T47D (cell line): ENCODE measurements at places on chromosomes 7 and 10.

- DNase-seq, result no peak
These were observed 19.1 kb downstream of the A1CF start for GRCh38 chr10:50866317-50866716.

DNA sequence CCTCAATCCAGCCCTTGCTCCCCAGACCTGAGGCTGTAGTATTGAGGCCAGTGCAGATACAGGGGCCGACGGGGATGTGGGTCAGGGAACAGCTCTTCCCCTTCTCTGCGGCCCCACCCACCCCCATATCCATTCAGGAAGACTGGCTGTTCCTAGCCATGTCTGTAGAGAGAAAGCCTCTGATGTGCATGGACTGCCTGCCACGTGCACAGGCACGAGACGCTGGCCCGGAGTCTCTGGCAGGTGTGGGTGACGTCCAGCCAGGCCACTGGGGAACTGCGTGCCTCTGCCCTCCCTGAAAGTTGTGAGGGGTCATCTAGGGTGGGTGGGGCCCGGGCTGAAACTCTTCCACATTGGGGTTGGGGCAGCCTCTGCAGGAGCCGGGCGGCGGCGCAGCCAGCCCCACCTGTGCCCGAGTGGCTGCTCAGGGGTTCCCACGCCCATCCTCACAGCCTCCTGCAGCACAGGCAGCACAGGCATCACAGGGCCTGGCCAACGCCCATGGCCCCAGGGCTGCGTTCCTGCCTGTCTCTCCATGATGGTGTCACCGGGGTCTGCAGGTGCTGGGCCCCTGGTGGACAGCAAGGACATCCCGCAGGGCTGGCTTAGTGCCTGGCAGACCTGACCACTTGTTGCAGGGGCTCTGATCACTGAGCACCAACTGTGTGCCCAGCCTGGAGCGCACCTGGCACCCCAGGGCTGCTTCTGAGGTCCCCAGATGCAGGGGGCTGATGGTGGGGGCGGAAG, 27.5 kb downstream of the MICALL2 start:
- no peak for DNase-seq

DNA sequence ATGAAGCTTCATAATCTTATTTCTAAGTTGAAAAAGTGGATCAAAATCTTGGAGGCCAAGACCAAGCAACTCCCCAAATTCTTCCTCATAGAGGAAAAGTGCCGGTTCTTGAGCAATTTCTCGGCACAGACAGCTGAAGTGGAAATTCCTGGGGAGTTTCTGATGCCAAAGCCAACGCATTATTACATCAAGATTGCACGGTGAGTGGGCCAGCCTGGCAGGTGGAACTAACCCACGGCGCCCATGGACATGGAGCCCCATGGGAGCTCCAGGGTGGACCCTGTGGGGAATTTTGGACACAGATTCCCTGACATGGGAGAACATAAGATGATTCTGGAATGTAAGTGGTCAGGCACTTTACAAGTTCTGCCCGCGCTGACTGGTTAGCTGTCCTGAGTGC, 125.9 kb downstream of the TRRAP start:
- DNase-seq, result no peak

- DNase-seq, result peak; percentile 43
These were observed 22.8 kb downstream of the CDK14 start for GRCh38 chr7:90618876-90619275.
